Activated CD4-positive, alpha-beta memory T cell treated with anti-CD3 and anti-CD28 coated beads, Interleukin-2, amount 10 ng/mL, durations not matched to agents 7 days and 5 days (primary cell): ENCODE measurements at places on chromosomes 4 and X.

GRCh38 chr4:105092356-105092755 is 54.3 kb upstream of the TET2 start:
- DNase-seq, result no peak

DNA sequence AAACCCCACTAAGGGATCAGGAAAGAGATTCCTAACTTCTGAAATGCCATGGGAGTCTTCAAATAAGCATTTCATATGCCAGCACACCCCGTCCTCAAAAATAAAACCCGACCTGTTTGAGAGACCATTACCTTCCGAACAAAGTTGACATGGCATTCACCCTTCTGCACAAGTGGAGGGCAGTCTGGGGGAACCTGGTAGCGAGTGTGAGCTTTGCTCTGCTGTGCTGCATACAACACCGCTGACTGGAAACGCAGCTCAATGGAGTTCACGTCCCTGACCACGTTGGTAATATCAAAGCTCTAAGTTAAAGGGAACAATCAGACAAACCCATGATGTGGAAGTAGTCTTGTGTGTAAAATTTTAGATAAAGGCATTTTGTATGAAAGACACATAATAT is 38.0 kb downstream of the MANBA start:
- DNase-seq, result no peak

DNA sequence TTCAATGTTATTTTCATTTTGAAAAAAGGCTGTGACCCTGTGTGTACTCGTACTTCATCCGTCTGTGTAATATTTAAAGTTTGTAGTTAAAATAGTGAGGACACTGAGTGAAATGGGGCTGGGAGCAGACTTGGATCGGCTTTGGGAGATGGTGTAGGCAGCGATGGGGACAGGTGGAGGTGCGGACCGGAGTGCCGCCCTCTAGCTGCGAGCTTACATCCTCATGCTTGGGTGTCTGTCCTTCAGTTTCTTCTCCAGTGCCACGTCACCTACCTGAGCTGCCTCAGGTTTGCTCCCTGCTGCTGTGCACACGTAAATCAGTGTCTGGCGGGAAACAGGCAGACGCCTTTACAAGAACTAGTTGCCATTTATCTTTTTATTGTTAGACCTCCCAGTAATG is 146.1 kb downstream of the GPR143 start:
- no peak for DNase-seq

DNA sequence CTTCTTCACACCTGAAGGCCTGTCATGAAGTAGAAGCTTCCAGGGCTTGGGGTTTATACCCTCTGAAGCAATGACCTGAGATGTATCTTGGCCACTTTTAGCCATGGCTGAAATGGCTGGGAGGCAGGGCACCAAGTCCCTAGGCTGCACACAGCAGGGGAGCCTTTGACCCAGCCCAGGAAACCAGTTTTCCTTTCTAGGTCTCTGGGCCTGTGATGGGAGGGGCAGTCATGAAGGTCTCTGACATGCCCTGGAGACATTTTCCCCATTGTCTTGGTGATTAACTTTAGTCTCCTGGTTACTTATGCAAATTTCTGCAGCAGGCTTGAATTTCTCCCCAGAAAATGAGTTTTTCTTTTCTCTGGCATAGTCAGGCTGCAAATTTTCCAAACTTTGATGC is 511.0 kb upstream of the KLHL4 start:
- no peak for DNase-seq
